ENCODE measurements at places on chromosomes 2 and 18.

- DNase-seq: no peak
Observed at GRCh38 chr2:11467129-11467649, 1.2 kb upstream of the E2F6 start.

GRCh38 chr2:19888831-19889230 is 13.0 kb downstream of the TTC32 start:
- DNase-seq: no peak

DNA sequence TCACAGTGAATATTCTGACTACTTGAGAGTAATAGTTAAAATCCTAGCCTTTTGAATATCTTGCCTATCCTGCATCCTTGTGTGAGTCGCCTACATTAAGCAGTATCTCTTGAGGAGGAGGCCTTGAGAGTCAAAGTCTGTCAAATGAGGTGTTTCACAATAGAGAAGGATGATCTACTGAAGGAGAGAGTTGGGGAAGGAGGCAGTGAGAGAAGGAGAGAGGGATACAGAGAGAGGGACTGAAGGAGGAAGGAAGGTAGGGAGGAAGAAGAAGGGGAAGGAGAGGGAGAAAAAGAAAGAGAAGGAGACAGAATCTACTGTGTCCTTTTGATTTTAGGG is 123.6 kb upstream of the CYP26B1 start:
- DNase-seq: no peak

DNA sequence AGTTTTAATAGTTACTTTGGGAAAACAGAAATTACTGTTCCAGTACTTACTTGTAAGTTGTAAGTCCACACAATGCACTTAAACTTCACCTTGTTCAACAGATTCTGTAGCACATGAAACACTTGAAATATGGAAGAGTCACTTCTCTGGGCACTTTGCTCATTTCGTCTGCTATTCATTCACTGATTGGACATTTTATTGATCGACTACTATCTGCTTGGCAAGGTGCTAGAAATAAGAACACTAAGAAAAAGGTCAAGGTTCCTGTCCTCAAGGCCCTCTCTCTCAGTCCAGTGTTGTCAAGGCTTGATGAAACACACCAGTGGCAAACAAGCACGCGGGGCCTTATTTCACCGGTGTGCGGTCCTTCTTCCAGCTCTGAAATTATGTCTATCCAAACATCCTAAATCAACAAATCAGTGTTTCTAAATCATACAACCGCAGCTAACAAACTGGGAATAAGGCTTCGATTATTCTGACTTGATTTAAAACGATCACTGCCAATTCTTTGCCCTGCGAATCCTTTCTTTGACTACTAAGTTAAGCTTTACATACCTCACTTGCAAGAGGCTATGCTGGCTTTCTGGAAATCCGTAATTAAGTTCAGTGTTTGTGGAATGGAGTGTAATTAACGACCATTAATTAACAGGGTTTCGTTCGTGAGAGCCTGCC is 780 bp upstream of the ITGAV start:
- DNase-seq: no peak

DNA sequence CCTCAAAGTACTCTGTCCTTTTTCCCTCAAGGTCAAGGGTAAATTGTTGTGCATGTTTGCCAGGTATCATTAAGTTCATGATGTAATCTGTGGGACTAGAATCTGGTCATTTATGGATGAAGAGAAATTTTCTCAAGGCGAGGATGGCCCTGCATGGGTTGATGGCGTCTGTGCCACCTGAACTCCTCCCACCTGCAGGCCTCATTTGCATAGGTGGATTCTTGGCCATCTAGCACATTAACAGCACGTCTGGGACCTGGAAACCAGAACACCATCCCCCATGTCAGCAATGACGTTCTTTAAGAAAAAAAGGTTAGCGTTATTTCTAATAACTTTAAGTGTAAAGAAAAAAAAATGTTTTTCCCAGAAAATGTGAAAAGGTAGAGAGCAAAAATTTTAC is 145.8 kb downstream of the ESCO1 start:
- DNase-seq: no peak

DNA sequence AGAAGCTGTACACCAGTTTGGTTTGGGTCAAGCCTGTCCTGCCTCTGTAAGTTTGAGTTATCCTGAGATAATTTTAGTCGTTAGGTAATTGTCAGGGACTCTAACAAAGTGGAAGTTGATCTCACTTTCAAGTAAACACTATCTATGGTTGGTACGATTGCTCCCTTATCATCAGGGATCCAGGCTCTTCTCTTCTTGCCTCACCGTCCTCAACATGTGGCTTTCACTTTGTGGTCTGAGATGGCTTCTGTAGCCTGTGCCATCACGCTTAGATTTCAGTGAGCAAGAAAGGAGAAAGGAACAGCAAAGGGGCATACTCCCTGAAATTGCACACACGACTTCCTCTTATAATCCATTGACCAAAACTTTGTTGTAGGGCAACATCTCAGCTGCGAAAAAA is 115.6 kb downstream of the CTAGE1 start:
- no peak for DNase-seq

DNA sequence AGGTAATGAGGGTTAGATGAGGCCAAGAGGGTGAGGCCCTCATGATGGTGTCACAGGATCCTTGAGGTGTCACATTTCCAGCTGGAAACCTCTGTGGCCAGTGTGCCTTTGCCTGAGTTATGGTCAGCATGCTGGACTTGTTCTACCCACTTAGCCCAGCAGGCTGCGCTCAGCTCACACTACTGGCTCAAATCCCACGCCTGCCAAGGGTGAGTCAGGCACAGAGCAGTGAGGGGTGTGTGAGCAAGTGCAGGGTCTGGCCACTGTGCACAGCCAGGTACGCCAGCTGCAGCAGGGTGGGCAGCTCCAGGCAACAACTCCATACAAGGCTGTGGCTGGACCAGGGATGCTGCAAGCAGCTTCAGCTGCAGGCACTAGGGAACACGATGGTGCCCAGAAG is 616.6 kb upstream of the FSHR start:
- no peak for DNase-seq

- DNase-seq: no peak
Observed at GRCh38 chr2:27096748-27097297, 10.3 kb downstream of the KHK start.

DNA sequence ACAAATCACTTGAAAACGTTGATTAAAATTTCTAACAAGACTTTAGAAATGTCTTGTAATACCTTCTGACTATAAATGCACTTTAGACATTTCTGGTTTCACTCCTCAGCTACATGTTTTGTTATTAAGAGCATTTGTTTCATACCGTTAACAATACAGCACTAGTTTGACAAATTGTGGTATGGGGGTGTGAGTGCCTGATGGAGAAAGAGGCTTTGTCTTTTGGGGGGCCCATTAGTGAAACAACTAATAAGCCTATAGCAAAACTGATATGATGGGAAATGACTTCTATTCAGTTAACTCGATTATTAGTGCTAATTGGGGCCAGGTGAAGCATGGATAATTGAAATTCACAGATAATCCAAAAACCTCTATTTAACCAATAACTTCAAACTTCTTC is 30.9 kb upstream of the ZNF516 start:
- no peak for DNase-seq
